Esophagus mucosa (tissue), 1 donor: ENCODE measurements at places on chromosomes 13 and 19.

GRCh38 chr19:29660835-29661234, 4.4 kb upstream of the PLEKHF1 start:
- no peak for ATAC-seq

- ATAC-seq, result peak; percentile 35
These were observed 8.9 kb upstream of the CYP4F3 start for GRCh38 chr19:15631817-15632216.

DNA sequence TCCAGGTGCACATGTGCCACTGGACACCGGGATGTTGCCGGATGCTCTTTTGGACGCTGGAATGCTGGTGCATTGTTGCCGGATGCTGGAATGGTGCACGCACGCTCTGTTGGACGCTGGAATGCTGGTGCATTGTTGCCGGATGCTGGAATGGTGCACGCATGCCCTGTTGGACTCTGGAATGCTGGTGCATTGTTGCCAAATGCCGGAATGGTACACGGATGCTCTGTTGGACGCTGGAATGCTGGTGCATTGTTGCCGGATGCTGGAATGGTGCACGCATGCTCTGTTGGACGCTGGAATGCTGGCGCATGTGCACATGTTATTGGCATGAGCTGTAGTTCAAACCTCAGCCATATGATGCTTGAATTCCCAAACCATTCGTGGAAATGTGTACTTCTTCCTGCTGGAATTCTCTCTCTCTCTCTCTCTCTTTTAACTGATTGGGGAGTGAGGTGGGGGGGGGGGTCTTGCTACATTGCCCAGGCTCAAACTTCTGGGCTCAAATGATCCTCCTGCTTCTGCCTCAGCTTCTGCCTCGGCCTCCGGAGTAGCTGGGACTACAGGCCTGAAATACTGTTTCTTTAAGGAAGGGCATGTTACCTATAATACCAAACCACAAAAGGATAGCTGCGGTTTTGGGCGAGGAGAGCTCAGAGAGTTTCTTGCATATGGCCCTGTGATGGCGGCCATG, 1.2 kb upstream of the MCF2L start:
- ATAC-seq, result no peak

- ATAC-seq, result no peak
These were observed 199.6 kb downstream of the SPRY2 start for GRCh38 chr13:80141123-80141849.
